ENCODE measurements at places on chromosomes 5 and 9. TPM values are rescaled to one million over a fixed set of nuclear protein-coding genes. Genes with fewer than 3 reads are reported as not detected.
A peak's percentile ranks its signal among the peaks of the same experiment; 100 is the strongest.

GRCh38 chr5:156621719-156622118, 228.4 kb upstream of the PPP1R2B start:
- no peak overlapping the region for H3K4me3 ChIP-seq
- no peak for DNase-seq
- no peaks in the 10 kb centered on the region for H3K36me3 ChIP-seq
- H3K27ac ChIP-seq, result no peak overlapping the region
- no peaks in the 10 kb centered on the region for H3K4me1 ChIP-seq

MAPK9 gene
- polyA plus RNA-seq, result 35.4 TPM

GABRA1 gene
- polyA plus RNA-seq, result not detected

GRCh38 chr9:92960561-92961290, 13.4 kb downstream of the FGD3 start:
- no peak overlapping the region for H3K4me3 ChIP-seq
- no peaks in the 10 kb centered on the region for H3K36me3 ChIP-seq
- H3K27ac ChIP-seq, result peak overlapping the region; percentile 98
- no peak for DNase-seq
- no peaks in the 10 kb centered on the region for H3K27me3 ChIP-seq

DNA sequence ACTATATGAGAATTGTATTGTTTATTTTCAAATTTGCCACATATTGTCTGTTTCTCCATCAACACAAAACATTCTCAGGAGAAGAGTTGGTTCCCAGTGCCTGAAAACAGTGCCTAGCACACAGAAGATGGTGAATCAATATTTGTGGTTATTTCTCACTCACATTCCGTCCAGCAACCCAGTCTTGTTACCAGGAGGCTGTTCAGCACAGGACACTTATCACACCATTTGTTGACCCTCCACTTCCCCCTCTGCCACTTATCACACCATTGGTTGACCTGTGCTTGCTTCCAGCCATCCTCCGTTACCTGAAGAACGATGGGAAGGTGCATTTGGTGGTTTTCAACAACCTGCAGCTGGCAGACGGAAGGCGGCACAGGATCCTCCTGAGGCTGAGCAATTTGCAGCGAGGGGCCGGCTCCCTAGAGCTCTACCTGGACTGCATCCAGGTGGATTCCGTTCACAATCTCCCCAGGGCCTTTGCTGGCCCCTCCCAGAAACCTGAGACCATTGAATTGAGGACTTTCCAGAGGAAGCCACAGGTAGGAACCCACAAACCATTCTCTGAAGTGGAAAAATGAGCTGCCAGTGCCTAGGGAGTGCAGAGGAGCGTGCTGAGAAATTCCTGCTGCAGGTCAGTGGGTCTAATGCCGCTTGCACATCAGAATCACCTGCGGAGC, 20.5 kb downstream of the THBS4 start:
- no peaks in the 10 kb centered on the region for H3K36me3 ChIP-seq
- H3K27ac ChIP-seq, result no peak overlapping the region
- no peak for DNase-seq
- no peak overlapping the region for H3K4me3 ChIP-seq
- H3K4me1 ChIP-seq, result no peaks in the 10 kb centered on the region
- H3K27me3 ChIP-seq, result no peaks in the 10 kb centered on the region

All from CD4-positive, CD25-positive, alpha-beta regulatory T cell (primary cell).